ENCODE measurements at places on chromosomes 7 and 10. TPM values are rescaled to one million over a fixed set of nuclear protein-coding genes. Genes with fewer than 3 reads are reported as not detected.

PIK3AP1 gene
- total RNA-seq = 0.56 TPM

DNAH11 gene
- 0.33 TPM for total RNA-seq

LIPA gene
- total RNA-seq = 43.8 TPM

NPSR1 gene
- not detected for total RNA-seq

SPDYE5 gene
- not detected for total RNA-seq

IDI2 gene
- 0.09 TPM for total RNA-seq

LIPN gene
- not detected for total RNA-seq
